ENCODE measurements at places on chromosomes 7 and 10.

- no peak for DNase-seq
These were observed 47.6 kb upstream of the NANOS1 start for GRCh38 chr10:118981946-118982345.

DNA sequence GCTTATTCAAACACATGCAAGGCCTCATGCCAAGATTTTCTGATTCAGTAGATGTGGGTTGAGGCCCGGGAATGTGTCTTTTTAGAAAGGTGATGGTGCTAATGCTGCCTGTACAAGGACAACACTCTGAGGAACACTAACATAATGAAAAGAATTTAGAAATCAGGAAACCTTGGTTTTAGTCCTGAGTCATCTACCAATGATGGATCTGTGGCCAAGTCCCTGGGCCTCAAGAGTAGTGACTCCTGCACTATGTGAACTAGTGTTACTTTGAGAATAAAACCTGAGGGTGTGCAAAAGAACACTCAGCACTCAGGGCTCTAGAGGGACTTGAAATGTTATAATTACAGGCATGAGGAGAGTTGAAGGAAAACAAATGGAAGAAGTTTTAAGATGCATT is 741.7 kb upstream of the GALNT17 start:
- no peak for DNase-seq

DNA sequence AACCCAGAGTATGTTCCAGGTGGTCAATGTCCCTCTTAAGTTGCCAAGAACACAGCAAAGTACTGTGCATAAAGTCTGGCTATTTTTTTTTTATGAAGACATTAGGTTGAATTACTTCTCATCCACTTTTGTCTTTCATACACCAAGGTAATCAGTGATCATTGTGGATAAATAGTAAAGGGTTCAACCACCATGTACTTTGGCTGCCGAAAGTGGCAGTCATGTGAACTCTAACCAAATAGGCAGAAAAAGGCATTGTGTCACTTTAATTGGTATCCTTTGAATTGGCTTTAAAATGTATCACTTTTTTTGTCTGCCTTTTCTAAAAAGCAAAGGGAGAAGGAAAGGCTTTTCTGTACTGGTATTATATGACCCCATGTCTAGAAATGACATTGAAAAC is 7.3 kb downstream of the ITIH2 start:
- DNase-seq: no peak

GRCh38 chr10:6528198-6528950 is 51.7 kb downstream of the PRKCQ start:
- DNase-seq: no peak

DNA sequence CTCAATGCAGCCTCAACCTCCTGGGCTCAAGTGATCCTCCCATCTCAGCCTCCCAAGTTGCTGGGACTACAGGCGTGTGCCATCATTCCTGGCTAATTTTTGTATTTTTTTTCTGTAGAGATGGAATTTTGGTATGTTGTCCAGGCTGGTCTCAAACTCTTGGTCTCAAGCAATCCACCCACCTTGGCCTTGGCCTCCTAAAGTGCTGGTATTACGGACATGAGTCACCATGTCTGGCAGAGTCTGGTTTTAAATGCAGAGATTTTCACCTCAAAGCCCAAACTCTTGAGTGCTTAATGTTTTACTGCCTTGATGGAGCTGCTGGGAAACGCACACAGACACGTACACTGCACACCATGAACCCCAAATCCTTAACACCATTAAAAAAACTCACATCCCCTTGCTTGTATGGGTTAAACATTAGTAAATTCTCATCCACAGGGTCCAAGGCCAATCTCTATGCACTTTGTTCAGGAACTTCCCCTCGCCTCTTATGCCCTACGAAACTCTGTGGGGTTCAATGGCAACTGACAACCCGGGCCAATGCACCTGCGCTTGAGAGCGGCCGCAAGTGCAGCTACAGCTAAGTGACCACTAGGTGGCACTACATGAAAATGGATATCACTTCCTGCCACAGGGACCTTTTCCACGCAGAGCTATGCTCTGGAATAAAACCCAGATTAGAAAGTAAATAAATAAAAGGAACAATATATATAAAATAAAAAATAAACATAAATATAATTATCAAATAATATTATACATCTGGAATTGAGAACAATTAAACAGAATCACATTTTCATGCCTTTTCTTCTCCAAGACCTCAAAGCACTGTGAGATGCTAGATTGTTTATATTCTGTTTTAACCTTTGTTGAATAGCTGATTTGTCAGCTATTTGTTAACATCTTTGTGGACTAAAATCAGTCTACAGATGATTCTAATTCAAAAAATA is 66.9 kb upstream of the AFAP1L2 start:
- DNase-seq: peak; percentile 47

DNA sequence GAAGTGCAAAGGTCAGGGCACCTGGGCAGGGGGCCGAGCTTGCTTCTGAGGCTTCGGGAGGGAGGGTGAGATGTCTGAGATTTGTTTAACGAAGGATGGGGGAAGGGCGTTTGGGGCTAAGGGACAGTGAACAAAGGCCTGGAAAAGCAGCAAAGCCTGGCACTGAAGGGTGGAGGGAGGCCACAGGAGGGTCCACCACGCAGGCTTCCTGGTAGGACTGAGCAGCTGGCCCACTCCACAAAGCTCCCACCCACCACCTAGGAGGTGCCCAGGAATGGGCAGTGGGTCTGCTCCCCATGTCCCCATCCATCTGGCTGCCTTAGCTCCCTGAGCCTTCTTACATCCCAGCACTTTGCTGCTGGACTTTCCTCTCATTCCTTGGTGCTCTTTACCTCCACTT is 39.4 kb upstream of the CXCL12 start:
- DNase-seq: no peak

DNA sequence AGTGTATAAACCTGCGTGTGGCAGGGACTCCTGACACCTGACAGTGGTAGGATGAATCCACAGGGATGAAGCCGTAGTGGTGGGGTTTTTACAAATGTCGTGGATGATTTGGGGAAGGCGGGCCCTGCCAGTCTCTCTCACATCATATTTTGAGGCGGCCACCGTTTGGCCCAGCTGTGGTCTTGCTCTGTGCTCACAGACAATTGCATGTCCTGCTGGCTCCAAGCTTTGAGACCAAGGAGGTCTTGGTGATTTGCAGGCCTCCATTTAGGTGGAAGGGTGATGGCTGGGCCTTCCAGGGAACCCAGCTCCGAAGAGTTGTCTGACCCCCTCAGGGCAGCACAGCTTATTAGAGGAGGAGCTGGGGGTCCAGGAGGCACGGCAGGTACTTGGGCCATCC is 151.1 kb upstream of the SHH start:
- DNase-seq: no peak

DNA sequence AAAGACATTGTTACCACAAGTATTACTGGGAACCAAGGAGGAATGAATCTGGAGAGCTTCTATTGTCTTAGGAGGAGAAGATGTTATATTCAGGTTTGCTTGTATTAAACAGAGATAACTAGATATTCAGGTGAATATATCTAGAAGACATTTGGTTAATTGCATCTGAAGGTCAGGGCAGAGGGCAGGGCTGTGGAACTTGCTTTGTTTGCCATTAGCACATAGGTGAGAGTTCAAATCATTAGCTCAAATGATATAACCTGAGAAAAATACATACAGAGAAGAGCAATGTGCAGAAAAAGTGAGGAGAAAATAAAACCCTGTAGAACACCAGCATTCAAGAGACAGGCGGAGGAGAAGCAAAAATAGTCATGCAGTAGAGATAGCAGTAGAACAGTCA is 116.8 kb downstream of the DNAJB9 start:
- no peak for DNase-seq

DNA sequence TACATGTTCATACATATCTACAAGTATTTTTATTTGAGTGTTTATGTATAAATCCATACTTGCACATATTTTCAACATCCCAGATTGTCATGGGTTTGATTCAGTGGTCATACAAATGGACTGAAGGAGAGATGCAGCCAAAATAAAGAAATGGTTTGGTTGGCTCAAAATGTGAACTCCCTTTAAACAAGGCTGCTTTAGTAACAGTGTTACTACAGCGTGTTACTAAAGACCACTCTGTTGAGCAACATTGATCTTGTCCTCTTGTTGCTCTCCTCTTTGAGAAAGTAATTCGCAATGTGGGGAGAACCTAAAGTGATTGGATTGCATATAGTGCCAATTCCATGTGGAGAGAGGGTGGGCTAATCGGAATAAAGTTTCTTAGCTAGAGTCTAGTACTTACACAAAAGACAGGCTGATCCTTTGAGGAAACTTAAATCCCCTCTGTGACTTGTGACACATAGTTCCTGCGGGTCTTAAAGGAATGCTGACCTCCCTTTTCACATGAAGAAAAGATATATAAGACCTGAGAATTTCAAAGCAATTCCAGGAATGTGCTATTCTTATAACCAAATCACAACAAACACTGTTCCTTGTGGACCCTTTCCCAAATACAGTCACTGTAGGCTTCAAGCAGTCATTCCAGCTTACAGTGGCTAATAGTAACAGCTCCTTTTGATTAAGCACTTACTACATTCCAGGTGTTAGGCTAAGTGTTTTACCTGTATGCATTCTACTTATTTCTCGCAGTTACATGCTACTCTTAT is 144.3 kb downstream of the FZD1 start:
- no peak for DNase-seq

- no peak for DNase-seq
These were observed 259.8 kb downstream of the GLI3 start for GRCh38 chr7:41977151-41977651.

GRCh38 chr7:44101966-44102845 is 1.9 kb upstream of the AEBP1 start:
- DNase-seq: no peak

DNA sequence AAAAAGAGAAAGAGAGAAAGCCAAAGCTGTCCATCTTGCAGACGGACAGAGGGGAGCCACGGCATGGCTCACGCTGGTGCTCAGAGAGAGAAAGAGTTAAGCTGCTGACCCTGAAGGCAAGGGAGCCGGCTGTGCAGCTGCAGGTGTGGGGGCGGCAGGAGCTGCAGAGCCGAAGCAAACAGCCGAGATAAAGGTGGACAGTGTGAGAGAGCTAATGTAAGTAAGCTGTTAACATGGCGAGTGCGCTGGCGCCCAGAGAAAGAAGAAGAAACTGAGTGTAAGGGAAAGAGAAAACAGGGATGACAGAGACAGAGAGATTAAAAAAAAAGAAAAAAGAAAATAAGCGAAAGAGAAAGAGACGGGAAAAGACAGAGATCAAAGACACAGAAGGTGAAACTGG is 18.2 kb downstream of the COL17A1 start:
- DNase-seq: no peak

GRCh38 chr10:70458329-70459060 is 17.0 kb upstream of the NODAL start:
- peak; percentile 59 for DNase-seq

DNA sequence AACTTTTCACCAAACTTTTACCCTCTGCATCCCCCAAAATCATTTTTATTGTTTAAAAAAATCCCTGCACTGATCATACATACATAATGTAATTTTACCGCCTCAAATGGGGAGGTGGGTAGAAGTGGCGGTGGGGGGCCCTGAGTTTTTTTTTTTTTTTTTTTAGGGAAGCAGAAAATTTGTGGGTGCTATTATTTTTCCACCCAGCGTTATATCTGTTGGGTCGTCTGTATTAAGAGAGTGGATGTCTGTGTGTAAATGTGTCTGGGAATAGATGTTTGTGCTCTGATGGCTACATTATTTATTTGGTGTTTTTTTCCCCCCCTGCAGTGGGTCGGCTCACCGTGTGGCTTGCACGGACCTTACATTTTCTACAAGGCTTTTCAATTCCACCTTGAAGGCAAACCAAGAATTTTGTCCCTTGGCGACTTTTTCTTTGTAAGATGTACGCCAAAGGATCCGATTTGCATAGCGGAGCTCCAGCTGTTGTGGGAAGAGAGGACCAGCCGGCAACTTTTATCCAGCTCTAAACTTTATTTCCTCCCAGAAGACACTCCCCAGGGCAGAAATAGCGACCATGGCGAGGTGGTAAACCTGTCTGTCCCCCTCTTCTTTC is 438 bp downstream of the ARID5B start:
- DNase-seq: no peak

GRCh38 chr7:155461631-155462030 is 3.7 kb downstream of the EN2 start:
- DNase-seq: no peak

GRCh38 chr7:78333530-78334425 is 535.2 kb downstream of the PHTF2 start:
- DNase-seq: no peak

- no peak for DNase-seq
These were observed 4.5 kb downstream of the SNCG start for GRCh38 chr10:86962981-86963310.

DNA sequence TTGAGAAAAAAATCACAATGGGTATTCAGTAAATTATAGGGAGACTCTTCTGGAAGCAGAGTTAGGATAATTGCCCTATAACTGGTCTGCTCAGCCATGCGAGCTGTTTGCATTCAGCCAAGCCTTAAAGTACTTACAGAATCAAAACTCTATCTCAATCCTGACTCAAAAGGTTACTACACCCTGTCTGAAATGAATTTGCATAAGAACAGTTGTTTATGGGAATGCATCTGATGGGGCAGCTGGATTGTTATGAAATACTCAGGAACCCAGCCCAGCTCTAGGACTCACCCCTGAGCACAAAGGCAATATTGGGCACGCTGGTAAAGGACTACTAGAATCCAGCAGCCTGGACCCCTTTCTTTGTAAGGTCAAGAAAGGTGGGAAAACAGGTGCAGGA is 38.8 kb downstream of the AKR1B15 start:
- DNase-seq: no peak

DNA sequence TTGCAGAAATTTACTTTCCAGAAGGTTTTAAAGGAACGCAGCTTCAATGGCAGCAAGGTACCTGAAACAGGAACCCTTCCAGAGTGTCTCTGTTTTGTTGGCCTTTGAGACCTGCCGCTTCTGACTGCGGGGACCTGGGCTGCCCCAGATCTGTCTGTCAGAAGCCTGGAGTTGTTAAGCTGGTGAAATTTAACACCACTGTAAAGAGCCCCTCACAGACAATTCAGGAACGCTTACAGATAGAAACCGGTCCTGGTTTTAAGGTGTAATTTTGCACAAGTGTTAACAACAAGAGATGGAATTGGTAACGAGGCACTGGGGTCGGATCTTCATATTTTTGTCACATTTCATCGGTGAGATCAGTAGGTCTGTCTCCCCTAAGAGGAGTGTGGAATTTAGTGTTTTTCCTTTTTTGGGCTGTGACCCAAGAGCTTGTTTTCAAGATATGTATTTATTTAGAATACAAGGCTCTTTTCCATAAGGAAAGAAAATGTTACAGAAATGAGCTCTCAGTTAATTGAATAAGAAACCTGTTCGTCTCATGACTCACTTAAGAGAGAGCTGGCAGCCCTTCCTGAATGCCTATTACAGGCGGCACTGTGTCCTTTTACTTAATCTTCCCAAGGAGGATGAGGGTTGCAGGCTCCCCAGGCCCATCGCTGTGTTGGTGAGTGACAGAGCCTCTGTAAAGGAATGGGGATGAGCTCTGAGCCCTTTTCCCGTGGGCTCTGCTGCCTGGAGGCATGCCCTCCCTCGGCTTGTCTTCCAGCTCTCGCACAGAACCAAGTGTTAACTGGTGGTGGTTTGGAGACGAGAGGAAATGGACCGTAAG is 168.7 kb downstream of the CUX1 start:
- no peak for DNase-seq

- no peak for DNase-seq
These were observed 33.5 kb upstream of the SLC26A3 start for GRCh38 chr7:107836237-107837144.

GRCh38 chr10:122282253-122282671 is 11.2 kb downstream of the BTBD16 start:
- no peak for DNase-seq
